ENCODE measurements at places on chromosomes 11 and 22.

DNA sequence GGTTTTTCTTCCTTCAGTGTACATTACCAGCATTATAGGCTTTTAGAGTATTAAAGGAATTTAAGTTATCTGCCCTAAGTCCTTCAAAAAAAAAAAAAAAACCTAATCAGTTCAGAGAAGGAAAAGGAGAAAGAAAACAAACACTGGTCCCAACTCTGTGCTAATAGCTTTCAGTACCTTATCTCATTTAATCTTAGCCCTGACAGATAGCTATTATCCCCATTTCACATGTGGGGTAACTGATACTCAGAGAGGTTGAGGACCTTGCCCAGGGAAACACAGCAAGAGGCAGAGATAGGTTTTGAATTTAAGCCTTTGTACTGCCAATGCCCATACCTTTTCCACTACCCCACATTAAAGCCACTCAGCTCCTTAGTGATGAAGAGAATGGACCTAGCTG is 43.4 kb downstream of the FAT3 start:
- no peak for DNase-seq

GRCh38 chr22:27267145-27267544 is 534.4 kb downstream of the MN1 start:
- DNase-seq = peak; percentile 97

DNA sequence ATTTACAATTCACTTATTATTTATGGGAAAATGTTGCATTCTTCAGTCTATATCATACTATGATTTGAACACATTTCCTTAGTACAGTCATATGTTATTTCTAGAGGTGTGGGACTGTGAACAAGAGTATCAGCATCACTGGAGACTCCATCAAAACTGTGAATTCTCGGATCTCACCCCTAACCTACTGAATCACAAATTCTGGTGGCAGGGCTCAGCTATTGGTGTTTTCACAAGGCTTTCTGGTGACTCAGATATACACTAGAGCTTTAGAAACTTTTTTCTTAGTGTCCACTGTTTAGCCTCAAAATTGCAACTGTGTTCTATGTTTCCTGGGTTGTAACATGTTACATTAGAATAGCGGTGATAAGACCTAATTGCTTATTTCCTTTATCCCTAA is 352.9 kb upstream of the DDI1 start:
- peak; percentile 55 for DNase-seq

GRCh38 chr22:32897400-32897799 is 95.9 kb downstream of the TIMP3 start:
- peak; percentile 72 for DNase-seq

GRCh38 chr11:78202733-78203167 is 14.0 kb downstream of the USP35 start:
- DNase-seq = no peak
